ENCODE measurements at places on chromosomes 6 and 20. TPM values are rescaled to one million over a fixed set of nuclear protein-coding genes. Genes with fewer than 3 reads are reported as not detected.

The TCF21 gene
- 56.2 TPM for total RNA-seq

The TFAP2A gene
- total RNA-seq, result 1.9 TPM

The TRIM40 gene
- not detected for total RNA-seq

The ADAM33 gene
- total RNA-seq, result 11.0 TPM

The HSF2 gene
- 7.1 TPM for total RNA-seq

The CNR1 gene
- 21.6 TPM for total RNA-seq

The MTFR2 gene
- 1.4 TPM for total RNA-seq

The OTOR gene
- not detected for total RNA-seq

The DTD1 gene
- 19.9 TPM for total RNA-seq

The CAGE1 gene
- total RNA-seq, result not detected

The MRPL18 gene
- total RNA-seq, result 46.0 TPM

The MYL9 gene
- 410 TPM for total RNA-seq

Data from upper lobe of right lung (tissue), 1 donor.